Fibroblast of villous mesenchyme (primary cell): ENCODE measurements at places on chromosomes 4 and X.

GRCh38 chrX:150438165-150438564, 75.0 kb downstream of the MAMLD1 start:
- DNase-seq: peak; percentile 54

DNA sequence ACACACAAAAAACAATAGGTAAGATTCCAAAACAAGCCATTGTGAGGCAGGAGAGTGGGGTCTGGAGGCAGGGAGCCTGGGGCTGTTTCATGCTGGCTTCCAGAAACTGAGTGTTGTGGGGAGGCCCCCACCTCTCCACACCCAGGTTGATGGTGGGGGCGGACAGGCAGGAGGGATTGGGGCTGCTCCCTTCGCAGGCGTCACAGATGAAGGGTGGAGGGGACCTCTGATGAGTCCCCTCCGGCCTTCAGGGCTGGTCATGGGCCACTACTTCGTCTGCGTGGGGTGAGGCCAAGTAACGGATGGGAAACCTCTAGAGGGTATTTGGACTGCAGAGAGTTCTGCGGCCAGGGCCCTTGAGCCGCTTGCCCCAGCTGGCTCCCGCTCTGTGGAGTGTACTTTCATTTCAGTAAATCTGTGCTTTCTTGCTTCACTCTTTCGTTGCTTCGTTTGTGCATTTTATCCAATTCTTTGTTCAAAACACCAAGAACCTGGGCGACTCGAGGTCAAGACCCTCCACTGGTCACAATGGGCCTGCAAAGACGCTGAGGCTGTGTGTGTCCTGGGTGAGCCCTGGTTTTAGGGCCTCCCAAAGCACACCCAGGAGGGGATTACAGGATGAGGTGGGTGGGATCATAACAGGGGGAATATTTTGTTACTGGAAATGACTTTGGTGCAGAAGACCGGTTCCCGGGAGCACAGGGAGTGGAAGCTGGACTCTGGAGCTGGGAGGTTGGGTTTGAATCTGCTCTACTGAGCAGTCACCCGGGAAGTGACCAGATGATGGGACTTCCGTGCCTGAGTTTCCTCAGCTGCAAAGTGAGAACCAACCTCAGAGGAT, 83.7 kb upstream of the ADRA2C start:
- DNase-seq: no peak

GRCh38 chr4:6395466-6396228, 76.8 kb downstream of the PPP2R2C start:
- no peak for DNase-seq

GRCh38 chr4:88746206-88746605, 48.6 kb upstream of the NAP1L5 start:
- no peak for DNase-seq

- peak; percentile 80 for DNase-seq
These were observed 5.1 kb upstream of the MYOZ2 start for GRCh38 chr4:119130365-119131065.

DNA sequence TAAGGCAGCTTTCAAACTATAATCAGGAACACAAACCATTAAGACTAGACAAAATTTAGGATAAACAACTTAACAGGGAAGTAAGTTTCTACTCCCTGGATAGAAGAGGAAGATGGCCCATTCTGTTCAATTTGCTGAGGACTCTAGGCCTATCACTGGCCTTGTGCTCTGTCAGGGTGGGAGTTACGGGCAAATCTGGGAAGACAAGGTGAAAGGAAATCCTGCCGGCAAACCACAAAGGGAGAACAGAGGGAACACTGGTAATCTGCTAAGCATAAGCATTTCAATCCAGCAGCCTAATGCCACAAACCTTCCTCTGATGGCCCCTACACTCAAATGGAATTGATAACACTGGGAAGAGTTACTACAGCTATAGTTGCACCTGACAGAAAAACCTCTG, 8.3 kb downstream of the GPR82 start:
- DNase-seq: no peak
